ENCODE measurements at places on chromosomes 11 and 22.

DNA sequence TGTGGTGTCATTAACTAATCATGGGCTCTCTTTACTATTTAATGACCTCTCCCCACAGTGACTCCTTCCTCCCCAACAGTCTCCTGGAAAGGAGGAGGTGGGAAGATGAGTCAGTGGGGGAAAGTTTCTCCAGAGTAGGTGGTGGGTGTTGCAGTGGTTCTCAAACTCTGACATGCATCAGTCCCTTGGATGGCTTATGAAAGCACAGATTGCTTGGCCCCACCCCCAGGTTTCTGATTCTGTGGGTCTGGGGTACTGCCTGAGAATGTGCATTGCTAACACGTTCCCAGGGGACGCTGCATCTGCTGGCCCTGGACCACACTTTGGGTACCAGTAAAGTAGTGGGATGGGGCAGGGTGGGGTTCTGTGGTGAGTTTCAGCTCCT lies 9.8 kb downstream of the CD82 start:
- DNase-seq: no peak

- DNase-seq: no peak
Observed at GRCh38 chr11:34909955-34910354, 6.2 kb downstream of the APIP start.

GRCh38 chr22:23068096-23068831 lies 2.1 kb upstream of the GNAZ start:
- DNase-seq: no peak

GRCh38 chr11:120238968-120239620 lies 846 bp upstream of the POU2F3 start:
- no peak for DNase-seq

- no peak for DNase-seq
Observed at GRCh38 chr22:36884349-36885158, 23.7 kb downstream of the NCF4 start.

GRCh38 chr11:30435488-30435887 lies 112.6 kb downstream of the ARL14EP start:
- no peak for DNase-seq

GRCh38 chr11:63521896-63522295 lies 14.7 kb upstream of the PLAAT4 start:
- DNase-seq: no peak
